Gastroesophageal sphincter (tissue), 4 donors: ENCODE measurements at places on chromosomes 7 and 10.
A peak's percentile ranks its signal among the peaks of the same experiment; 100 is the strongest.

GRCh38 chr7:50652400-50653125 is 87.4 kb upstream of the DDC start:
- H3K36me3 ChIP-seq = peaks cover 14% of the 10 kb centered on the region
- peak overlapping the region; percentile 75 for H3K27ac ChIP-seq
- no peak for ATAC-seq
- H3K4me1 ChIP-seq = peaks cover 52% of the 10 kb centered on the region

DNA sequence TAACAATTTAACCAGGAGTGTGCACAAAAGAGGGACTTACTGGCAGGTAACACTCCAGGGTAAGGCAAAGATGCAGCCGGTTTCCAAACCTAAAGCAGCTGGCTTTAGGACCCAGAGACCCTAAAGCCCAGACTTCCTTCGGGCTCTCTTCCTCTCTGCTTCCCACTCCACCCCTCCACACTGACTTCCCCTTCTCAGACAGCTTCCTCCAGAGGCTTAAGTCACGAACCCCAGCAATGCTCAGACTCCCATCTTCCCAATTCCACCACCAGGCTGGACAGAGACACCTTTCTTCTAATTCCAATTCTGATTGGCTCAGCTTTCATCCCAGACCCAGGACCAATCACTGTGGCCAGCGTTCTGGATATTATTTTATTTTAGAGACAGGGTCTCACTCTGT is 24.8 kb downstream of the STYXL1 start:
- H3K4me1 ChIP-seq = peaks cover 6% of the 10 kb centered on the region
- no peak overlapping the region for H3K4me3 ChIP-seq
- no peak overlapping the region for H3K27ac ChIP-seq
- no peaks in the 10 kb centered on the region for H3K36me3 ChIP-seq

DNA sequence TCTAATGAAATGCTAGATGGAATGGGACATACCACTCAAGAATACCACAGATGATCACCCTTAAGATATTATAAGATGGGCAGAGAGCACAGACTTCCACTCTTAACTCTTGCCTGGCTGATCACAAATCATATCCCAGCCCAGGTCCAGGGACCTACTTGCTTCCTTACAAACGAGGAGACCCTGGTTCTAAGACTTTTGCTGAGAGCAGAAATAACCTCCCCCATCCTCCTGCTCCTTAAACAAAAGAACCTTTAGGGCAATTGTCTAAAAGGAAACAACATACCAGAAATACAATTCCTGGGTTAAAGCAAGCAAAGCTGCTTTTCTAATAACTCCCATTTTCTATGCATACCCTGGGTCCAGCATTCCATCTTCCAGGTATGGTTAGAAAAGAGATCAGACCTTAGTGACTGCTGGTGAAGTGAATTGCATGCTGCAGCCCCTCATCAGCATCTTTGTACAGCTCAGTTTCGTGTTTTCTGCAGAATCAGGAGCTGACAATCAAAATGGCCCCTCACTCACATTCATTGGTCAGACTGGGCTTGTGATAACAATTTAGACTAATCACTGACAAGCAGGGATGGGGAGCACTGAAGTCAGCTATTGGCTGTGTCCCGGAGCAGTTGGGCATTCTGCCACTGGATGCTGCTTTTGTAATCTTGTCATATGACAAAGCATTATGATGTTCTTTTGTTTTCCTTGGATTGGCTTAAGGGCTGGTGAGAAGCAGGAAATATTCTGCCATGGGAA is 14.6 kb downstream of the IFIT3 start:
- no peaks in the 10 kb centered on the region for H3K4me1 ChIP-seq
- no peak overlapping the region for H3K4me3 ChIP-seq
- no peaks in the 10 kb centered on the region for H3K36me3 ChIP-seq
- no peaks in the 10 kb centered on the region for H3K27me3 ChIP-seq

DNA sequence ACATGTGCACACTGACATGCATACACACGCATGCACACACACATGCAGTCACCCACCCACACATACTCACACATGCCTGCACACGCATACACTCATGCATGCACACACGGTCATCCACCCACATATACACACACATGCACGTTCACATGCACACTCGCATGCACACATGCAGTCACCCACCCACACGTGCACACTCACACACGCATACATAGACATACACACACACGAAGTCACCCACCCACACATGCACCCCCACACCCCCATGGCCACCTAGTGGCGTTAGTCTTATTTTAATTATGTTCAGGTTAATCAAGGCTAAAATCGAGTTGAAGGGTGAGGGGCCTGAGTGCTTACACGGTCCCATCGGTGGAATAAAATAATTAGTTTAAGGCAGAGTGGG is 96.8 kb downstream of the DNAJB6 start:
- no peaks in the 10 kb centered on the region for H3K36me3 ChIP-seq
- peaks cover 6% of the 10 kb centered on the region for H3K4me1 ChIP-seq
- no peak for ATAC-seq
- peaks cover 6% of the 10 kb centered on the region for H3K27me3 ChIP-seq

DNA sequence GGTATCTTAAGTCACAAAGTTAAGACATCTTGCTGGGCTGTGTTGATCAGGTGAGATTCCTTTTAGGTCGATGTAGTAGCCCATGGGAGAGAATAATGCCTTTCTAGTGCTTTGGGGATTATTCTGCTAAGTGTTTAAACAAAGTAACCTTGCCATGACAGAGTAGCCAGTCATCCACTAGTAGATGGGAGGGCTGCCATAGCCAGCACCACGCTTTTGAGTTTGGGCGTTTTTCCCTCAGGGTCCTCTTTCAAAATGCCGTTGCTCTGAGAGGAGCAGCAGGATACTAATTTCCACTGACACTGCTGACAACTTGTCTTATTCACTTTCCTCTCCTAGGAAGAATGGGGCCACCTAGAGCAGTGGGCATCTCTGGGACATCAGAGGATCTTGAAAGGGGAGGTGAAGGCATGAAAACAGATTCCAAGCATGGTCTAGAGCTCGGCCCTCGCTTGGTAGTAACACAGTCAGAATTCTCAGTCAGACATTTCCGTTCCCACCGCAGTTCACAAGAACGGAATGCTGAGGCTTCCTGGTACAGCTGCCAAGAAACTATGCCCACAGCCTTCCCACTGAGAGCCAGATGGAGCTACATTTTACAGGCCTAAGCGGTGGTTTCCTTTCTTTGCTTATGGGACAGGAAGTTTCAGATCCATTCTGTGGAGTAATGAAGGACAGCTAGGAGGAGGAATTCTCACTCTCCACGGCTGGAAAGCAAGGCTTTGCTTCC is 15.3 kb upstream of the RSU1 start:
- H3K4me3 ChIP-seq = no peak overlapping the region
- peaks cover 31% of the 10 kb centered on the region for H3K4me1 ChIP-seq
- no peak for ATAC-seq
- no peaks in the 10 kb centered on the region for H3K36me3 ChIP-seq
- peak overlapping the region; percentile 58 for H3K27ac ChIP-seq
- H3K27me3 ChIP-seq = no peaks in the 10 kb centered on the region

DNA sequence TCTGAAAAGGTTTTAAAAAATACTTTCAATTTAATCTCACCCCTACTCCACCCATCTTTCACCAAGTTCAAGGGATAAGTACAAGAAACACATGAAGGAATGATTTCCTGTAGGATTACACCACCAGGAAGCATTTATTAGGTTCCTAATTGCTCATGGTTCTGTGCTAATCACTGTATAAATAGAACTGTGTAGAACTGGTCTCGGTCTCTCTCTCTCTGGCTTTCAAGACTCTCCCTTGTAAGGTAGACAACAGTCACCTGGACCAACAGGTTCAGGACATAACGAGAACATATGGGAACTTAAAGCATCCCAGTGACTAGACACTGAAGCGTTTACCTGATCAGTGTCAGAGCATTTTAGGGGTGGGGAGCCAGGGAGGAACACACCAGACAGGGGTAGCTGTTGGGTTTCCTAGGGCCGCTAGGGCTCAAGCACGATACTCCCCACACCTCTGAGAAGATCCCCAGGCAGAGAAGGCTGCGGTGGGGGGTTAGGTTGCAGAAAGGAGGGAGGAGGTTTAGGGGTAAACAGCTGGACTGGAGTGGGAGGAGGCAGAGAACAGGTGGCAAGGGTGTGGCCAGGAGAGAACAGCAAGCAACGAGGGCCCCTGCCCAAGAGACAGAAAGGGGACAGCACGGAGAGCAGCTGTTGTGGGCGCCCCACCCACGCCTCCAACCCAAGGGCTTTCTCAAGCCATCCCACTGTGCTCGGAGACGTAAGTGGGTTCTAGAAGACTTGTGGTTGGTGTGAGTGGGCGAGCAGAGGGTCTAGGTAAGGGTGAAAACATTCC is 52.5 kb upstream of the USP6NL start:
- H3K27me3 ChIP-seq = peaks cover 10% of the 10 kb centered on the region
- no peaks in the 10 kb centered on the region for H3K36me3 ChIP-seq
- H3K4me3 ChIP-seq = no peak overlapping the region
- no peak overlapping the region for H3K27ac ChIP-seq
- H3K4me1 ChIP-seq = no peaks in the 10 kb centered on the region

DNA sequence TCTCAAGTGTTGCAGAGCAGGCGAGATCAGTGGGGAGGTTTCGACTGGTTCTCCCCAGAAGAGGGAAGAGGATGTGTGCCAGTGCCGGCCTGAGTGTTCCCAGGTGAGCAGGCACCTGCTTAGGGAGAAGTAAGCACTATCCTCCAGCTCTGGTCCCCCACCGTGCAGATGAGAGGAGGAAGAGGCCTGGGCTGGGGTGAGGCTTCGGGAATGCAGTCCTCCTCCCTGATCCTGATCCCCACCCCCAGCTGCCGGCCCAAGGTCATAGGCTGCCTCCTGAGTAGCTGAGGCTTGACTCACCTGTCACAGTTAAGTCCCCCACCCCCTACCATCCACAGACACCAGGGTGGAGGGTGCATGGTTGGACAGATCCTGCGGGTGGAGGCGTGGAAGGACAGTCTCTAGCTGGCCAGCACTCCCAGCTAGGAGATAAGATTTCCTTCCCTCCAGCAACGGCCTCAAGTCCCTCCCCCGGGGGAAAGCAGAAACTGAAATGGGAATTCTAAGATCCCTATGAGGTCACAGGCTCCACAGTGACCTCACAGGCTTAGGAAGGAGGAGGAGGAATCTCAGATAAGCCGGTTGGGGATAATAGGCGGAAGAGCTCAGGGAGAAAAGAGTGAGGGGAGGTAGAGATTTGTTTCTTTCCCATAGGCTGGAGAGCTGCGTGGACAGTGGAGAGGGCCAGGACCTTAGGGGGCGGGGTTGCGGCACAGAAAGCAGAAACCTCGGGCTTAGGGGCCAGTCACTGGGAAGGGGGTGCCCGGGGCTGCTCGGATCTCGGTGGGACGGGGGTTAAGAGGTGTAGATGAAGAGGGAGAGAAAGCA is 1.0 kb downstream of the LRCH4 start:
- H3K4me1 ChIP-seq = peaks cover 35% of the 10 kb centered on the region
- H3K27me3 ChIP-seq = peaks cover under 1% of the 10 kb centered on the region
- no peaks in the 10 kb centered on the region for H3K36me3 ChIP-seq
- ATAC-seq = no peak
- H3K27ac ChIP-seq = peak overlapping the region; percentile 92

DNA sequence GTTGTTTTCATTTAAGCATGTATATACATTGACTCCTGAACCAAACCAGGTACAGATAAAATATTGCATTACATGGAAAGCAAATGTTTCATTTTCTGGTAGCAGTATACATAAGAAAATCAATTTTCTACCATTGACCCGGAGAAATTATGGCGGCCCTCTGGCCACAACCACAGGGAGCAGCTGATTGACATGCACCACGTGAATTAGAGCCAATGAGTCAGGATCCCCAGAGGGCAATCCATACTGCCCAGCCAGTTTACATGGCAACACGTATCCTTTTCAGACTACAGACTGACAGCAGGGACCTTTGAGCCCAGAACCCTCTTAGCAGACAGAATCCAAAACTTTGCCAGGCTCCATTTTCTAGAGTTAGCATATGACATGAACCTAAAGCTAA is 272.2 kb upstream of the NEBL start:
- no peak overlapping the region for H3K27ac ChIP-seq
- ATAC-seq = no peak
- peaks cover 30% of the 10 kb centered on the region for H3K27me3 ChIP-seq
- H3K4me1 ChIP-seq = peaks cover 17% of the 10 kb centered on the region
